Foreskin fibroblast (primary cell): ENCODE measurements at places on chromosomes 2 and 18.

DNA sequence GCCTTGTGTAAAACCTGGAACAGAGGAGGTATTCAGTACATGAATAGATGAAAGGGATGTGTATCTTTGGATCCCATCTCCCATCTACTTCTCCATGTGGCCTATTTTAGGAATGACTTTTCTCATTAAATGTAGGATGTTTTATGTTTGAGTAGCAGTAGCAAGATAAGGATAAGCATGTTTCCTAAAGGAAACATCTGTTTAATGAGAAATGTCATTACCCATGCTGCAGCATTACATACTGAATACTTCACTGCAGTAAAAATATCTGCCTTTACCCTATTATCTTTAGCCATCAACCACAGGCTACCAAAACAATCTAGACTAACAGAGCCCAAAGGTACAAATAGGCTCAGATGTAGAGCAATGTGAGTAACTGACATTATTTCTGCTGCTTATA is 419.2 kb upstream of the CYRIA start:
- DNase-seq = no peak

GRCh38 chr2:61368687-61369665 is 101.9 kb downstream of the USP34 start:
- no peak for DNase-seq

GRCh38 chr18:23259701-23260681 is 124.7 kb downstream of the CABLES1 start:
- DNase-seq = peak; percentile 69

DNA sequence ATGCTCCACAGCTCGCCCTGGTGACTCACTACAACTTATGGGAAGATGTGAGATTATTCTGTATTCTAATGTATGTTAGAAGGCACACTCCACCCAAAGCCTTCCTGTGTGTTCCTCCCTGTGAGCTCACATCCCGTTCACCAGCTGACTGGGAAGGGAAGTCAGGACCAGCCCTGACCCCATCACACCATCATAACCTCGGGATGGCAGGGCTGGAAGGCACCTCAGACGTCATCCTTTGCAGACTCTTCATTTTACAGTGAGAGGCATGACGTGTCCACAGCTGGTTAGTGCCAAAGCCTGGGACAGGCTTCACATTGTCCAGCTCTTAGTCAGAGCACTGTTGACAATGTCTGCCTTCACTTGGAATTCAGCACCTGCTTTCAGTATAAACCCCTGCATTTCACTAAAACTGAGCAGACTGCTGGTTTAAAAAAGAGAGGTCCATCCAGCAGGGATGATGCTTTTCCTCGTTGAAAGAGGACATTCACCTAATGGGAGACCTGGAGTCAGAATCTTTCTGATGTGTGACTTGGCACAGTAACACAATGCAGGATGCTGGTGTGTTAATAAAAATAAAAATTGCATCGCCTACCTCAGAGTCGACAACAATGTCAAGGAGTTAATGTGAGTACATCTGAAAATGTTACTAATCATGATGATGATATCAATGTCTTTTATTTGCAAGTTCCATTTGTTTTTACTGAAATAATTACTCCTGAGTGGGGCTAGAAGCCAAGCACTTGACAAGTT is 418.0 kb upstream of the TNP1 start:
- DNase-seq = peak; percentile 88

DNA sequence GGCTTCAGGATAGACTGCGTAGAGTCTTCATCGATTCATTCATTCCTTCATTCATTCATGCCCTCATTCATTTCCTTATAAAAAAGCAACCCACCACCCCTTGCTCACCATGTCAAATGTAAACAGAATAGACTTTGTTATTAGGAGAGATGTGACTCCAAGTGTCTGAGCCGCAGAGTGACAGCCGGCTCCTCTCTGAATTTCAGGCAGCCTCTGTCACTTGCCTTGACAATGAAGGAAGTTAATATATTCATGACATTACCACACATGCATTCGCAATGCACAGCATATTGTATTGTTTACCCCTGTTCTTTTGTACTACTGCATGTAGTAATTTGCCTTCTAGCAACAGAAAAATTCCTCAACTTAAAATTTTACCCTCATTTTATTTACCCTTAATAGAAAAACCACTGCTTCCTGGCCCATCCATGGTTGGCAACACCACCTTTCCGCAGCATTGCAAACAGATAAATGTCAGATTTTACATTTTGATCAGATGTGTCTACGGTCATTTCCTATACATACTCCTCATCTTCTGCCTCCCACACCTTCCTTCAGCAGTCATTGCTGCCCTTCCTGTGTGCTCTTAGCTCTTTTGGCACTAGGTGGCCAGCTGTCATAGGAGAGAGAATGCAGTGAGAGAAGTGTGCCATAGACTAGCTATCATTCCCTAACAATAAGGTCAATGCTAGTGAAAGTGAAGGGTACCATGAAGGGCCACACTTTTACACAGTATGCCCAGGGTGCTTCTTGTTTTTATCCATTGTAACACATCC is 1090.8 kb downstream of the BCL11A start:
- DNase-seq = no peak

DNA sequence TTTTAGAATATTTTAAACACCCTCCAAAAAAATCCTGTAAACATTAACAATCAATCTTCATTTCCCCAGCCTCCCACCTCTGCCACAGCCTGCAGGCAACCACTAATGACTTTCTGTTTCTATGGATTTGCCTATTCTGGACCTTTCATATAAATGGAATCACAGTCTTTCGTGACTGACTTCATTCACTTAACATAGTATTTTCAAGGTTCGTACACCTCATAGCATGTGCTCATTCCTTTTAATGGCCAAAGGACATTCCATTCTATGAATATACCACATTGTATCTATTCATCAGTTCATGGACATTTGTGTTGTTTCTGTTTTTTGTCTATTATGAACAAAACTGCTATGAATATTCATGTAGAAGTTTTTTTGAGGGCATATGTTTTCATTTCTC is 48.5 kb downstream of the NAT8 start:
- no peak for DNase-seq

GRCh38 chr18:69590150-69590549 is 189.5 kb downstream of the DOK6 start:
- DNase-seq = peak; percentile 1

GRCh38 chr2:218754201-218754600 is 27.7 kb upstream of the CYP27A1 start:
- no peak for DNase-seq

- no peak for DNase-seq
These were observed 196.4 kb upstream of the TWIST2 start for GRCh38 chr2:238651306-238652052.

- DNase-seq = no peak
These were observed 28.2 kb downstream of the TUBB6 start for GRCh38 chr18:12336171-12336613.
